ENCODE measurements at places on chromosomes 4 and X. TPM values are rescaled to one million over a fixed set of nuclear protein-coding genes. Genes with fewer than 3 reads are reported as not detected.

Gene ARHGAP36
- total RNA-seq: not detected

Gene SFRP2
- total RNA-seq: not detected

Gene ARHGAP24
- total RNA-seq: 3.4 TPM

Gene TBX22
- not detected for total RNA-seq

Gene RNF150
- 0.26 TPM for total RNA-seq

Gene MMRN1
- total RNA-seq: not detected

Gene SUV39H1
- total RNA-seq: 22.1 TPM

Gene TMPRSS11D
- not detected for total RNA-seq

Gene SPANXB1
- 4.0 TPM for total RNA-seq

Gene NPY1R
- total RNA-seq: 0.08 TPM

Gene GUF1
- total RNA-seq: 8.4 TPM

Gene CTBP1
- 83.9 TPM for total RNA-seq

Gene TLR1
- total RNA-seq: 0.83 TPM

Gene H2AZ1
- 551 TPM for total RNA-seq

Gene PLP1
- not detected for total RNA-seq

Gene PNMA6F
- not detected for total RNA-seq

Gene PNMA5
- total RNA-seq: not detected

Gene SULT1B1
- total RNA-seq: not detected

Gene NAT8L
- 13.1 TPM for total RNA-seq

Gene CLDN2
- 8.0 TPM for total RNA-seq

Gene NSG1
- total RNA-seq: 0.96 TPM

Gene SPANXA2
- not detected for total RNA-seq

Gene ADH1B
- total RNA-seq: not detected

Gene MAPK10
- 0.50 TPM for total RNA-seq

Gene TLR8
- not detected for total RNA-seq

Gene OR13H1
- not detected for total RNA-seq

Gene HHIP
- total RNA-seq: 0.47 TPM

Gene NUP62CL
- total RNA-seq: 13.4 TPM

Gene FAM184B
- total RNA-seq: 0.02 TPM

Gene SRPX2
- total RNA-seq: 3.1 TPM

Gene COL25A1
- not detected for total RNA-seq

Gene ESX1
- total RNA-seq: not detected

Gene CAPN6
- total RNA-seq: not detected

Gene PCDH18
- not detected for total RNA-seq

Gene KLF8
- not detected for total RNA-seq

Gene ETDB
- total RNA-seq: not detected

Gene SLC26A1
- 0.31 TPM for total RNA-seq

Gene GLOD5
- total RNA-seq: not detected

Gene RXFP1
- total RNA-seq: not detected

Gene FGFBP2
- total RNA-seq: not detected

Gene P2RY10
- not detected for total RNA-seq
